ENCODE measurements at places on chromosomes 1 and 21.

DNA sequence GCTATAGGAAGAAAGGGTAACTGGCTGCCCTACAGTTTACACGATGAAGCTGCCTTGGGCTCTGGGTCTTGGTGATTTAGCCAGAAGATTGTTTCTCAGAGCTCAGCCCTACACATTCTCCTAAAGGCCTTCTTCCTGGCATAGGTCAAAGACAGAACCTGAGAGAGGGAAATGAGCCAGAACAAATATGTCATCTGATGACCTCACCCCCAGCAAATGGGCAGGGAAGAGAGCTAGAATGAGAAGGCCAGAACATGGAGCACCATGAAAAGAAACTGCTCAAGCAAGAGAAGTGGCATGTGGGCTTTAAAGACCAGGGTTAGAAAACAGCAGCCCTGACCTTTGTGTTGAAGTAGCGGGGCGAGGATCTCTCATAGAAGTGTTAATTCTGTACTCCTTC lies 5.5 kb upstream of the ILDR2 start:
- DNase-seq, result no peak

DNA sequence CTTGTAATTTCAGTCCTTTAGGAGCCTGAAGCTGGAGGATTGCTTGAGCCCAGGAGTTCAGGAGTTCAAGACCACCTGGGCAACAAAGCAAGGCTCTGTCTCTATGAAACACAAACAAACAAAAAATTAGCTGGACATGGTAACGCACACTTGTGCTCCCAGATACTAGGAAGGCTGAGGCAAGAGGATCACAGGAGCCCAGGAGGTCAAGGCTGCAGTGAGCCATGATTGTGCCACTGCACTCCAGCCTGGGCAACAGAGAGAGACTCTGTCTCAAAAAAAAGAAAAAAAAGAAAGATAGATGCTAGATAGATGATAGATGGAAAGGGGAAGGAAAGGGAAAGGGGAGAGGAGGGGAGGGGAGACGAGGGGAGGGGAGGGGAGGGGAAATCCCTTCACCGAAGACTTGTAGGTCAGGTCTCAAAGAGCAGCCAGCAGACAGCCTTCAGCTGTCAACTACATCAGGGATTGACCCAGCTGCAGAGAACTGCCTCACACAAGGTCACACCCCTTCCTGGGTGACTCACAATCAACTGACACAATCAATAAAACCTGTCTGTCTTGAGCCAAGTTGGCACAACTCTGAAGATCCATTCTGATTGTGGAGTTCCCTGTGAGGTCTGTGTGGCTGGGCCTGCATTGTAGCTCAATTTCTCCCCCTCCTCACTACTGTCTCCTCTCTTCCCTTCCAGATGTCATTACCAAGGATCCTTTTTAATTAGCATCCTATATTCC lies 200.6 kb downstream of the RGS7 start:
- DNase-seq, result no peak

DNA sequence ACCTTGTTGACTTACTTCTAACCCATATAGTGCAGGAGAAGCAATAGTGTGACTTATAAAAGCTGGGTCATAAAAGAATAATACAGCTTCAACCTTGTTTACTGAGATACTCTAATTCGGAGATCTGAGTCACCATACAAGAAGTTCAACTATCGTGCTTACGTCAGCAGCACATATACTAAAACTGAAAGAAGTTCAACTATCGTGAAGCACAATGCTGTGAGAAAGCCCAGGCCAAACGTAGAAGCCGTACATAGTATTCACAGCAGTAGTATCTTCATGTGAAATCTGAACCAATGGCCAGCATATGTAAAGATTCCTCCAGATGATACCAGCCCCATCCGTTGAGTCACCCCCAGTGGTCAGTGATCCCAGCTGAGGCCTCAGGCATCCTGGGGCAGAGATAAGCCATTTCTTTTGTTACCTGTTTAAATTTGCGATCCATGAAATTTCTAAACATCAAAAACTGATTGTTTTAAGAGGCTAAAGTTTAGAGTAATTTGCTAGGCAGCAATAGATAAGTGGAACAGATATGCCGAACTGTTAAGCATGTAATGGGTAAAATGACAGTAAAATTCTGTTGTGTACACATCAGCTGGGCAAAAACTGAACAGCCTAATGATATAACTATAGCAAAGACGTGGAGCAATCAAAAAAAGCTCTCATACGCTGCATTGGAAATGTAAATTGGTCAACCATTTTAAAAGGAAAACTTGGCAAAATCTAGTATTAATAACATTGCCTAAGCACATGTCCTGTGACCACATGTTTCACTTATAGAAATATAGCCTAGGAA lies 53.9 kb upstream of the SAMD13 start:
- DNase-seq, result no peak

GRCh38 chr1:27889506-27889905 lies 17.2 kb downstream of the THEMIS2 start:
- DNase-seq, result no peak

Data from esophagus squamous epithelium (tissue), 5 donors.